Endothelial cell (in vitro differentiated cells): ENCODE measurements at places on chromosomes 5 and 9. TPM values are rescaled to one million over a fixed set of nuclear protein-coding genes. Genes with fewer than 3 reads are reported as not detected.

DNA sequence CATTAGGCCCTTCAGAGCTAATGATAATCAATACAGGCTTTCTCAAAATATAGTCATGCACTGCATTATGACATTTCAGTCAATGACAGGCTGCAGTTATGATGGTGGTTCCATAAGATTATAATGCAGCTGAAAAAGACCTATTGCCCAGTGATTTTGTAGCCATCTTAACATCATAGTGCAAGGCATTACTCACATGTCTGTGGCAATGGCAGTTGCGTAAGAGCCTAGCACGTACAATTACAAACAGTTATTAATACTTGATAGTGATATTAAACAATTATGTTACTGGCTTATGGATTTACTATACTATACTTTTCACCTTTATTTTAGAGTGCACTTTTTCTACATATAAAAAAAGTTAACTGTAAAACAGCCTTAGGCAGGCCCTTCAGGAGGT lies 214.8 kb downstream of the ISL1 start:
- H3K36me3 ChIP-seq, result no peaks in the 10 kb centered on the region
- no peak for DNase-seq
- H3K4me3 ChIP-seq, result no peak overlapping the region
- H3K27ac ChIP-seq, result no peak overlapping the region
- H3K27me3 ChIP-seq, result no peaks in the 10 kb centered on the region
- no peaks in the 10 kb centered on the region for H3K4me1 ChIP-seq

- no peaks in the 10 kb centered on the region for H3K36me3 ChIP-seq
- no peaks in the 10 kb centered on the region for H3K4me1 ChIP-seq
- no peak for DNase-seq
These were observed 339.5 kb upstream of the ISL1 start for GRCh38 chr5:51043745-51044144.

The FAM153A gene
- total RNA-seq, result not detected

GRCh38 chr9:88775037-88775471 lies 216.2 kb upstream of the S1PR3 start:
- no peak for DNase-seq
- H3K4me1 ChIP-seq, result peaks cover 22% of the 10 kb centered on the region
- no peaks in the 10 kb centered on the region for H3K36me3 ChIP-seq
- H3K27me3 ChIP-seq, result peaks cover 1% of the 10 kb centered on the region
- no peak overlapping the region for H3K4me3 ChIP-seq
- no peak overlapping the region for H3K27ac ChIP-seq

- DNase-seq, result no peak
- no peak overlapping the region for H3K4me3 ChIP-seq
- H3K27me3 ChIP-seq, result peaks cover 1% of the 10 kb centered on the region
- H3K36me3 ChIP-seq, result peaks cover 4% of the 10 kb centered on the region
These were observed 44.1 kb downstream of the FBXL7 start for GRCh38 chr5:15544039-15544438.

DNA sequence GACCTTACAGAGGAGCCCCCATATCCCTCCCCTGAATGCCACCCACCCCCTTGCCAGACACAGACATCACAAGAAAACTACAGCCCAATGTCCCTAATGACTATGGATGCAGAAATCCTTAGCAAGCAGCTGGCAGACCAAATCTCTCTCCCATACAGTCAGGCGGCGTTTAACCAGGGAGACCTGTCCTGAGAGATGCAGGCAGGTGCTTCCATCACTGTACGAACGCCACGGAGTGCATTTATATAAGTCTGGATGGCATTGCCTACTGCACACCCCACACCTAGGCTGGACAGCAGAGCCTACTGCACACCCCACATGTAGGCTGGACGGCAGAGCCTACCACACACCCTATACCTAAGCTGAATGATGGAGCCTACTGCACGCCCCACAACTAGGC lies 34.4 kb upstream of the SARDH start:
- peaks cover 3% of the 10 kb centered on the region for H3K27me3 ChIP-seq
- H3K27ac ChIP-seq, result no peak overlapping the region
- no peak overlapping the region for H3K4me3 ChIP-seq
- peaks cover 14% of the 10 kb centered on the region for H3K36me3 ChIP-seq

GRCh38 chr9:137025517-137025966 lies 2.5 kb downstream of the ABCA2 start:
- no peak overlapping the region for H3K4me3 ChIP-seq
- no peak for DNase-seq
- no peaks in the 10 kb centered on the region for H3K4me1 ChIP-seq
- no peaks in the 10 kb centered on the region for H3K36me3 ChIP-seq

- peaks cover 10% of the 10 kb centered on the region for H3K4me1 ChIP-seq
- H3K4me3 ChIP-seq, result no peak overlapping the region
- DNase-seq, result no peak
- no peak overlapping the region for H3K27ac ChIP-seq
These were observed 31.9 kb upstream of the MIER3 start for GRCh38 chr5:56983593-56984361.

DNA sequence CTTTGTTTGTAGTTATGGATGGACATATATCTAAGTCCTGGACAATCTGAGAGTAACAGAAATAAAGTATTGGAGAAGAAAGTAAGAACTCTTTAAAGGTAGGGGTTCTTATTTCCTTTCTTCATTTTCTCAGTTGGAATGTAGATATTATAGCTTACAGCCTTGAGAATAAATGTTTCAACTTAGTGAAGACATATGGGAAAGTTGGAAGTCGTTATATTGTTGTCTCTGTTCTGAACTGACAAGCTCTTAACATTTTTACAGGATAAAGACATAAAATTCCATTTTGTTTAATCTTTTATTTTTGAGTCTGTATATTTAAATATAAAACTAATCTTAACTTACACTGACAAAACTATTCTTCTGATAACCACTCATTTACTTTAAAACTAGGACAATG lies 2187.5 kb upstream of the ACO1 start:
- no peak overlapping the region for H3K4me3 ChIP-seq
- peaks cover 6% of the 10 kb centered on the region for H3K27me3 ChIP-seq
- no peaks in the 10 kb centered on the region for H3K4me1 ChIP-seq
- H3K27ac ChIP-seq, result no peak overlapping the region
- no peak for DNase-seq
- H3K36me3 ChIP-seq, result peaks cover 7% of the 10 kb centered on the region

DNA sequence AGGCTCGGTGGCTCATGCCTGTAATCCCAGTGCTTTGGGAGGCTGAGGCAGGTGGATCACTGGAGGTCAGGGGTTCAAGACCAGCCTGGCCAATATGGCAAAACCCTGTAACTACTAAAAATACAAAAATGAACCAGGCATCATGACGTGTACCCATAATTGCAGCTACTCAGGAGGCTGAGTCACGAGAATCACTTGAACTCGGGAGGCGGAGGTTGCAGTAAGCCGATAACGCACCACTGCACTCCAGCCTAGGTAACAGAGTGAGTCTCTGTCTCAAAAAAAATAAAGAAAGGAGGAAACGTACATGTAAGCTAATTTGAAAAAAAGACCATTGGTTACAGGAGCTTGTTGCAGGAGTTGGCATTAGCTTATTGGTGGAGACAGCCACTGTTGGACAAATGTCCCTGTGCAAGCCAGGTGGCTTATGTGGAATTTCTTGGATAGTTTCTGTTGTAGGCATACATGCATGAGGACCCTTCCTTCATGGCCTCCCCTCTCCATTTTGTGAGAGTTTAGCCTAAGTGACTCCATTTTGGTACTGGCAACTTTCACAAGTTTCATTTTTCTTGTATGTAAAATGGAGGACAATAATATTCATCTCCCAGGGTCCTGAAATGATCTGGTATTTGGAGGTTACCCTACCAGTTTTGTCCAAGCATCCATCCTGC lies 16.8 kb upstream of the RAB14 start:
- no peak overlapping the region for H3K27ac ChIP-seq
- H3K4me1 ChIP-seq, result peaks cover 11% of the 10 kb centered on the region
- no peak overlapping the region for H3K4me3 ChIP-seq
- no peaks in the 10 kb centered on the region for H3K27me3 ChIP-seq

DNA sequence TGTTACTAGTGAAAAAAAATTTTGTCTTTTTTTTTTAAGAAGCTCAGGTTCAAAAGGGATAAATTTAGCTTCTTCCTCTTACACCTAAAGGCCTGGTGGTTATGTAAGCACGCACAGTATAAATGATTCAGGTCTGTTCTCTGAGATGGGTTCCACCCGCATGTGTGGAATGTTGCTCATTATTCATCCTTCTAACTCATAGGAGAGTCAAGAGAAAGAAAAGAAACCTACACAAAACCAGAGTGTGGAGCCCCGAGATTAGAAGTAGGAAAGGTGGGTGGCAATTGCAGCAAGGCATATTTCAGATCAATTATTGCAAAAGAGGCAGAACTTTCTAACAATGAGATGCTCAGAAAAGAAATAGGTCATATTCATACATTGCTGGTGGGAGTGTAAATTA lies 13.5 kb downstream of the PLAC8L1 start:
- no peaks in the 10 kb centered on the region for H3K4me1 ChIP-seq
- H3K27ac ChIP-seq, result no peak overlapping the region
- no peaks in the 10 kb centered on the region for H3K27me3 ChIP-seq
- no peak for DNase-seq
- no peak overlapping the region for H3K4me3 ChIP-seq

DNA sequence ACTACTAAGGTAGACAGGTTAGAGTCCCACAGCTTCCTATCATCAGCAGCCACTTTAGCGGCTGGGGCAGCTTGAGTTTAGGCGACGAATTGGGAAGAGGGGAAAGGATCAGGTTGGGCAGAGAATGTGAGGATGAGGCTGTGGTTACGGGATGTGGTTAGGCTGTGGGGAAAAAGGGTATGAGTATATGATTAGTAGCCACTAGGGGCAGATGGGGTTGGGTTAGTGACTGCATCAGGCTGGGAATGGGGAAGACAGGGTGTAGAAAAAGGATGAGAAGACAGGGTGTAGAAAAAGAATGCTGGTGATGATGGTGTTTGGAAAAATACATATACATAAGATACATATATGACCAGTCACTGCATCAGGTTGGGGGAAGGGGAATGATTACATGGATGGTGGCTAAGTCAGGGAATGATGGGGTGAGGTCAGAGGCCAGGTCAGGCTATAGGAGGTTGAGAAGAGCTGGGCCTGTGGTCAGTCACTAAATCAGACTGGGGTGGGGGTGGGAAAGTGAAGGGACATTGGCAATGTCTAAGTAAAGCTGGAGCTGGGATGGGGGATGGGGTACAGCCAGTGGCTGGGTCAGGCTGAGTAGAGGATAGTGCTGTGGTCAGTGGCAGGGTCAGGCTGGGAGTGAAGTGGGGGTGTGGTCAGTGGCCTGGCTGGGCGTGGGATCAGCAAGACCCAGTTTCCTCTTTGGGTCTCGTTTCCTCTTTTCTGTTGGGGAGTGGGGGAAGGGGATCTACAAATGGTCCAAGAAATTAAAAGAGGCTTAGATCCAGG lies 2.1 kb downstream of the TLN1 start:
- H3K27ac ChIP-seq, result no peak overlapping the region
- DNase-seq, result peak; percentile 39
- H3K27me3 ChIP-seq, result peaks cover 15% of the 10 kb centered on the region
- H3K36me3 ChIP-seq, result peaks cover 24% of the 10 kb centered on the region

DNA sequence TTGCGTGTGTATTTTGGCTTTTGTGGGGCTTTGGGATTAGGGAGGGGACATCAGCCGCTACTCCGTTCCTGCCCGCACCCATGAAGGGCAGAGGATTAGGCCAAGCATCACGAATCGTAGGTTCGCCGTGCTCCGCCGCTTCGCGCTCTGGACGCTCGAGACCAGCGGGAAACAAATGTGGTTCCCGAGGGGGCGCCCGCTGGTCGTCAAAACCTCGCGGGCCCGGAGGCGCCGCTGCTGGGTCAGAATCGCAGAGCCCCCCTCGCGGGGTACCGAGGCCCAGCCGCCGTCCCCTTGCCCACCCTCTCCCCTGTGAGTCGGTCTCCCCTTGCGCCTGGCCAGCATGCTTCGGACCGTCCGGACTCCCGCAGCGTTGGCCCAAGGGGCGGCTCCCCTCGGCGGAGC lies 2.3 kb upstream of the PAX5 start:
- peak; percentile 41 for DNase-seq
- peaks cover 6% of the 10 kb centered on the region for H3K36me3 ChIP-seq
- peak overlapping the region; percentile 8 for H3K27ac ChIP-seq

DNA sequence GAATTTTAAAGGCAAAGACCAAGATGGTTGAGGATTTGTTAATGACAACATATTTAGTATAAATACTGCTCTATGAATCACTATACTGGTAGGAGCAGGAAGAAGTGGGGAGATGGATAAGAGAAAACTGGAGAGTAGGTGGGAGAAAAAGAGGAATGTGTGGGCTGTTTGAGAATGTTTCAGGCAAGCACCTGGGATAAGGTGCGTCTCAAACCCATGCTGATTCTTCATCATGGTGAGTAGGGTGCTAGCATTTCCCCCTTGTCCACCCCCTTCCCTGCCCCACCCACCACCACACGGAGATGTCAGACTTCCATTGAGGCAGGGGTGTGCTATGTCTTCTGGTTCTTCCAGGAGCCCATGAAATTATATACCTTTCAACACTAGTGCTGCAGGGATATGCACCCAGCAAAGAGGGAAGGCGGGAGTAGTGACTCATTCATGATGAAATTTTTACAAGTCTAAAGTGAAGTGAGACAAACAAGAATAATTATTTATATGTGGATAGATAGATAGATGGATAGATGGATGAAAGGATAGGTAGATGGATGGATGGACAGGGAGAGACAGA lies 54.3 kb downstream of the MTX3 start:
- no peak for DNase-seq
- H3K4me1 ChIP-seq, result no peaks in the 10 kb centered on the region
- H3K36me3 ChIP-seq, result no peaks in the 10 kb centered on the region
- H3K27ac ChIP-seq, result no peak overlapping the region

- peaks cover 4% of the 10 kb centered on the region for H3K27me3 ChIP-seq
- H3K4me1 ChIP-seq, result peaks cover 10% of the 10 kb centered on the region
- no peak overlapping the region for H3K4me3 ChIP-seq
- no peak overlapping the region for H3K27ac ChIP-seq
- H3K36me3 ChIP-seq, result no peaks in the 10 kb centered on the region
These were observed 324.5 kb downstream of the ARHGEF28 start for GRCh38 chr5:73950441-73950873.

- DNase-seq, result no peak
- no peak overlapping the region for H3K4me3 ChIP-seq
- no peak overlapping the region for H3K27ac ChIP-seq
- H3K4me1 ChIP-seq, result peaks cover 9% of the 10 kb centered on the region
- no peaks in the 10 kb centered on the region for H3K36me3 ChIP-seq
These were observed 127.9 kb upstream of the PTGER4 start for GRCh38 chr5:40551496-40552491.

The GADD45G gene
- 6.2 TPM for total RNA-seq

DNA sequence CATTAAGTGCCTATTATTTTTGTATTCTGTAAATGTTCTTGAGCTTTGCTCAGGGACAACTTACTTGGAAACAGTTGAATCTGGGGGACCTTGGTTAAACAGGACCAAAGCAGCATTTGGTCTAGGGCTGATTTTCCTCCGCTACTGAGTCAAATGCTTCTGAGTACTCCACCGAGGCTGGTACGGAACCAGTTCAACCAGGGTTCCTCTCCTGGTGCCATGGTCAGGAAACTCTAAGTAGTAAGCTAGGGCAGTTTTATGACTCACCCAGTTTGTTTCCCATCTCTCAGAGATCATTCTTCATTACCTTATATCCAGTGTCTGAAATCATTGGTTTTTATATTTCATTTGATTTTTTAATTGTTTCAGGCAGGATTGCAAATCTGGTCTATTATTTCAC lies 111.9 kb upstream of the TNFAIP8 start:
- H3K4me3 ChIP-seq, result no peak overlapping the region
- H3K36me3 ChIP-seq, result no peaks in the 10 kb centered on the region
- no peak for DNase-seq
- no peak overlapping the region for H3K27ac ChIP-seq
